ENCODE measurements at places on chromosomes 1 and 21.

DNA sequence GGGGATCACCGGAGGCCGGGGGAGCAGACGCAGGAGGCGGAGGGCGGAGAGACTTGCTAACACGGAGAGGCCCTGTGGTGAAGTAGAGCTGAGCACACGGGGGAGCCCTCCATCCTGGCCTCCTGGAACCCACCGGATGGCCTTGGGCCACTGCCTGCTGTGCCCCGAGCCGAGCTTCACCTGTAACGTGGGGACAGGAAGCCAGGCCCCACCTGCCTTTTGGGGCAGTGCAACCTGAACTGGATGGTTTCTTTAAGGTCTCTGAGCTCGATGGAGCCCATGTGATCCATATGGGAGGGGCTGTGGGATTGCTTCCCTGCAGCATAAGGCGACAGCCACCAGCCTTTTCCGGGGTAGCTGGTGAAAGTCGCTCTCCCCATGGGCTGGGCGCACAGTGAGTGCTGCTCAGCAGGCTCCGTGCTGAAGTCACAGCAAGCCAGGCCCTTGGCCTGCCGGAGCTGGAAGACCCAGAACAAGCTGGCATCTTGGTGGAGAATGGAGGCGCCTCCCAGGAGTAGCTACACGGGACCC, 35.8 kb downstream of the TFF3 start:
- DNase-seq: no peak

- DNase-seq: no peak
These were observed 1.3 kb upstream of the RCC2 start for GRCh38 chr1:17440827-17441168.

- peak; percentile 64 for DNase-seq
These were observed 70.2 kb downstream of the FOXD2 start for GRCh38 chr1:47507881-47508701.

DNA sequence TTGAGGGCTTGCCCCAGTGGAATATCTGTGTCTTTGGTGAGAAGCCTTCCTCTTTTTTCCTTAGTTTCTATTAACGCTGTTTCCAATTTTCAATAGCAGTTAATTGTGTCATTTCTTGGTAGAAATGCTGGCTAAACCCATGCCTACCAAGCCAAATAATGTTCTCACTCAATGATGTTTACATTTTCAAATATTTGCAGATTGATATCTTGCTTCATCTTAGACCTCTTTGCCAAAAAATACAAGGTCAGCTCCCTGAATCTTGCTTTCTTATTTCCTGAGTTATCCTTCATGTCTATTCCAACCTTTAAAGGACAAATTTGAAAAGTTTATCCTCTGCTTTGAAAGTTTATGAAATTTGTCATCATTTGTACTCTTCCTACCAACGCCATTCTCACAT, 5.1 kb downstream of the KCNJ15 start:
- DNase-seq: no peak

GRCh38 chr1:207070811-207071210, 17.7 kb downstream of the PFKFB2 start:
- DNase-seq: no peak

DNA sequence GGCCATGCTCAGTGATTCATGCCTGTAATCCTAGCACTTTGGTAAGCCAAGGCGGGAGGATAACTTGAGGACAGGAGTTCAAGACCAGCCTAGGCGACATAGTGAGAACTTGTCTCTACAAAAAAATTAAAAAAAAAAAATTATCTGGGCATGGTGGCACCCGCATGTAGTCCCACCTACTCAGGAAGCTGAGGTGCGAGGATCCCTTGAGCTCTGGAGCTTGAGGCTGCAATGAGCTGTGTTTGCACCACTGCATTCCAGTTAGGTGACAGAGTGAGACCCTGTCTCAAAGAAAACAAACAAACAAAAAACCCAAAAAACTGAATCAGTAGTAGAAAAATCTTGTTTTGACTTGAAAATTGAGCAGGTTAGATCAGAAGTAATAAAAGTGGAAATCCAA, 67.1 kb upstream of the IPO9 start:
- DNase-seq: no peak

- no peak for DNase-seq
These were observed 17.1 kb downstream of the UTP25 start for GRCh38 chr1:209844695-209845407.

- no peak for DNase-seq
These were observed 79.6 kb downstream of the CASZ1 start for GRCh38 chr1:10716840-10717239.

GRCh38 chr1:234926264-234926558, 202.4 kb downstream of the TOMM20 start:
- DNase-seq: no peak

- no peak for DNase-seq
These were observed 288.9 kb downstream of the TM2D1 start for GRCh38 chr1:61436016-61436415.

DNA sequence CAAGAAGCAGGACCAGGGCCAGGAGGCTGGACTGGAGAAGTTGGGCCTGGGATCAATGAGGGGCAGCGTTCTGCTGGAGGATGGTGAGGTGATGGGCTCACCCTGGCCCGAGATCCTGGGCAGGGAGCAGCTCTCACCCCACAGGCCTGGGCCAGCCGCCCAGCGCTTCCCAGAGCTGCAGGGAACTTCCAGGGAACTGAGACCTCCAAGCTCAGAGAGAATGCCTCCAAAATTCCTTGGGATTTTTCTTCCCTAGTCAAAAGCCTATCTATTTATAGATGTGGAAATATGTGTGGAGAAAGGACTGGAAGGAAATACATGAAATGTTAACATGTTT, 121.2 kb downstream of the SPSB1 start:
- no peak for DNase-seq
